ENCODE measurements at places on chromosomes 4 and X.

GRCh38 chrX:69031971-69032391, 133.3 kb downstream of the PJA1 start:
- DNase-seq: no peak

DNA sequence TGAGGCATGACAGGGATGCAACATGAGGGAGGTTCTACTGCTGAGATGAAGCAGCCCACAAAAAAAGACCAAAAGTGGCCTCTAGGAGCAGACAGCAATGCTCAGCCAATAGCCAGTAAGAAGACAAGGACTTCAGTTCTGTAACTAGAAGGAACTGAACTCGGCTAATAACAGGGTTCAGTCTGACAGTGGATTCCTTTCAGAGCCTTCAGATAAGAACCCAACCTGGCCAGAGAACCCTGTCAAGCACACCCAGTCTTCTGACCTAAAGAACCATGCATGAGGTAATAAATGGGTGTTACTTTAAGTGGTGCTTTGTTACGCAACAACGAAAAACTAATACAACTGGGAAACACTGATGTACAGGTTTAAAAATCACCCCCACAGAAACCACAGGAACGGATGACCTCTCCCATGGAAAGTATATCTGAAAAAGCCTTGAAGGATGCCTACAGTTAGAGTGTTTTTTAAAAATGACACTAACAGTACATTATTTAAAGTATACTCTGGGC, 94.6 kb downstream of the PAPSS1 start:
- no peak for DNase-seq

DNA sequence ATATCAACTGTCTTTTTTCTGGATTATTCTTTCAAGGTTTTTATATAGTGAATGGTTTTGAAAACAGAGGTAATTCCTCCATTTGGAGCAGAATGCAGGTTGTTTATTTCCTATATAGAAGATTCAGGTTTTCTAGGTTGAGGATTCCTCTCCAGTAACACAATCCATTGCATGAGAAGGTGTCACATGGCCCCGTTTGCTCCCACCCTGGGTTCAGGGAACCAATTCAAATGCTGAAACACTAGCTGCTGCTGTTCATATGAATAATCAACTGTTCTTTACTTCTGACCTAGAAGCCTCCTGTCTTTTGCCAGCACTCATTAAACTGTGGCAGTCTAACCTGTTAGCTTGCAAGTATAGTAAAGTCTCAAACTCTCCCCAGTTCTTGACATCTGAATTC, 1316.9 kb upstream of the TENM3 start:
- DNase-seq: no peak

DNA sequence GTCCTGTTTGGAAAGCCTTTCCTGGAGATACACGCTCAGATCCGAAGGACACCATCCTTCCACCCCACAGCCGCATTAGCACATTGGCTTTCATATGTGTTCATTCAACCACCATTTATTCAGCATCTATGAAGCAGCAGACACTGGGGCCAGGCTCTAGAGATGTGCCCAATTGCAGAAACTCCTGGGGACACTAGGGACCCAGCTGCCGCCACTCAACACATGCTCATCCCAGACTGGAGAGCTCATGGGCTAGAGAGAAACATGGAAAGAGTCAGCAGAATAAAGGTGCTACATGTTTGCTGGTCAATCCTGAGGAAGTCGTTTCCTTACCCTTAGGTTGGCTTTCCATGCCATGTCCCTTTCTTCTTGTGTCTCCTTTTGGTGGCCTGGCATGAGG, 7.6 kb downstream of the CTAG1A start:
- no peak for DNase-seq

DNA sequence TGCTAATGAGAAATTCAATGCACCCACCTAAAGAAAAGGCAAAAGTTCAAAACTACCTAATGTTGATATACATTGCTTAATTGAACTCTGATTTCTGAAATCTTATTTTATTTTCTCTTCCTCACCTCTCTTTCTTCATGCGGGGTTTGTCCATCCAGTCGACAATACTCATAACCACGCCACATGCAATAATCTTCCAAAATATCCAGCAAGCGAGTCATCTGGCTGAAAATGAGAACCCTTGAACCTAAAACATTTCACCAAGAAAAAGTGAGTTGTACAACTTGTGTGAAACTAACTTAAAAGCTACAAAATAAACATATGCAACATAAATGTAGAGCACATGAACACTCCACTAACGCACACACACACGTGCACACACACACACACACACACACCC, 26.7 kb downstream of the SMARCA1 start:
- no peak for DNase-seq

GRCh38 chr4:7124689-7125442, 57.0 kb upstream of the GRPEL1 start:
- peak; percentile 58 for DNase-seq

DNA sequence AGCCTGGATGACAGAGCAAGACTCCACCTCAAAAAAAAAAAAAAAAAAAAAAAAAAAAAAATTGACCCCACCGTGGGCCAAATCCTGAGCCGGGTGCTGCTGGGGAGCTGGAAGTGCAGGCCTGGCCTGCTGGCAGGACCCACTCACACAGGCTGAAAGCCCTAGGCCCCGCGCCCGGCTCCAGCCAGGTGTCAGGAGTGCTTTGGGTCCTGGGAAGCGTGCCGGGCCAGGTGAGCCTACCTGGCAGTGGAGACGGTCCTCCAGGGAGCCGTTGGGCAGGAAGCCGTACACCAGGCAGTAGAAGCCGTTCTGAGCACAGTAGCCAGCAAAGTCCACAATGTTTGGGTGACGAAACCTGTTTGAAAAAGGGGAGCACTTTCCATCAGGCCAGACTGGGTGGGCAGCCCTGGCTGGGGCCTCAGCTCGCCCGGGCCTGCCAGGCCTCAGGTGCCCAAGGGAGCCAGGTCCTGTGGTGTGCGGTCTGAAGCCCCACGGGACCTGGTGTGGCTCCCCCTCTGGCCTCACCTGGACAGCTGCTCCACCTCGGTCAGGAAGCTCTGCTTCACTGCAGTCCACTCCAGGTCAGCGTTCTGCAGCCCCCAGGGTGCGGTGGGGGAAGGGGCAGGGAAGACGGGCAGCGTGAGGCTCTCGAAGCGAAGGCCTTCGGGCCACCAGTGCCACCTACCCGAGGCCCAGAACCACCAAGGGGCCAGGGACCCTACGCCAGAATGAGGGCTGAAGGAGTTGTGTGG, 1.8 kb downstream of the IRAK1 start:
- no peak for DNase-seq

DNA sequence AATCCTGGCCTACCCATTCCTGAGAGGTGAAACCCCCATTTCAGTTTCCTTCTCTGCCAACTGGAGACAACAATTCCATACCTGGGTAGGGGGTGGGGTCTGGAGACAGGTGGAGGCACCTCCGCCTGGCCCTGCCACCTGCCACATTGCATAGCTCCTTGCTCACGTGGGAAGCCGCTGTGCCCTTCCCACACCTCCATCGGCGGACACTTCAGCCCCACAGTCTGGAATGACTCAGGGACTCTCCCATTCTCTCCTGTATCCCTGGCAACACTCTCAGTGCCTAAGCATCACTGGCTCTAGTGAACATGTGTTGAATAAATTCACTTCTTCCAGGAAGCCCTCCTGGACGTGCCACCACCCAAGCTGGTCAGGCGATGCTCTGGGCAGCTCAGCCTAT, 21.7 kb downstream of the PPP2R2C start:
- no peak for DNase-seq

- DNase-seq: no peak
Observed at GRCh38 chr4:48194971-48195370, 60.9 kb upstream of the TXK start.

DNA sequence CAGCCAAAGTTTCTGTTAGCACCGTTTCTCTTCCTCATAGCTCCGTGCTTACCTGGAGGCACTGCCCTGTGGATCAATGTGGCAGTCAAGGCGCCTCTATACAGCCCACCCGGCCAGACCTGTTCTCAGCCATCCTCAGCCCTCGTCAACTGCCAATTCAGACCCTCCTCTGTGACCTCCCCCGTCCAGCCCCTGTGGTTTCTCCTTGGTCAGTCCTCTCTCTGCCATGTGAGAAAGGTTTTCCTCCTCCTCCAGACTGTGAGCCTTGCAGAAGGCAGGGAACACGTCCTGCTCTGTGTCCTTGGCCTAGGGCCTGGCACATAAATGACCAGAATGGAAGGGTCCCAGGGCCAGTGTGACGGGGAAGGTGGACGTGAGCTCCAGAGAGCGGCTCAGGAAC, 174.6 kb upstream of the PSAPL1 start:
- DNase-seq: no peak

DNA sequence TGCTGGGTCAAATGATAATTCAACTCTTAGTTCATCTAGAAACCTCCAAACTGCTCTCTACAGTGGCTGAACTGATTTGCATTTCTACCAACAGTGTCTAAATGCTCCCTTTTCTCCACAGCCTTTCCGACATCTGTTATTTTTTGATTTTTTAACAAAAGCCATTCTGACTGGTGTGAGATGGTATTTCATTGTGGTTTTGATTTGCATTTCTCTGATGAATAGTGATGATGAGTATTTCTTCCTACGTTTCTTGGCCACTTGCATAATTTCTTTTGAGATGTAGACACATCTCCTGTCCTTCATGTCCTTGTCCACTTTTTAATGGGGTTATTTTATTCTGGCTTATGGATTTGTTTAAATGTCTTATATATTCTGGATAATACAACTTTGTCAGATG, 298.2 kb upstream of the ARSJ start:
- no peak for DNase-seq

- no peak for DNase-seq
Observed at GRCh38 chr4:182893047-182893446, 24.1 kb downstream of the DCTD start.

- no peak for DNase-seq
Observed at GRCh38 chr4:7390906-7391636, 43.7 kb downstream of the PSAPL1 start.

GRCh38 chr4:145098675-145099037, 545 bp downstream of the ABCE1 start:
- DNase-seq: peak; percentile 71

DNA sequence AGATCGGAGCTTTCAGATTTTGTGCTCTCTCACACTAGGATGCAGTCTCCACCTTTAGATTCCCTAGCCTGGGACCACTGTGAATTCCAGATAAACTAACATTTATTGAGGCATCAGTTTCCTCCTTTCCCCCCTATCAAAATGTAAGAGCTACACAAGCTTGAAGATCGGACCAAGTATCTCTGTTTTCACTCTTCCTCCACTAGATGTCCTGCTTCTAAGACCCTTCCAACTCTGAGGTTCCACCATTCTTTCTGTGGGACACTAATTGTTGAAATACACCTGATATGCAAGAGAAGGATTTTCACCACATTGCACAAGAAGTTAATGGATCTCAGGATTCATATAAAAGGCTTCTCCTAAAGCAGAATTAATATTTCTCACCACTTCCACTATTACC, 43.0 kb upstream of the PHOX2B start:
- no peak for DNase-seq

DNA sequence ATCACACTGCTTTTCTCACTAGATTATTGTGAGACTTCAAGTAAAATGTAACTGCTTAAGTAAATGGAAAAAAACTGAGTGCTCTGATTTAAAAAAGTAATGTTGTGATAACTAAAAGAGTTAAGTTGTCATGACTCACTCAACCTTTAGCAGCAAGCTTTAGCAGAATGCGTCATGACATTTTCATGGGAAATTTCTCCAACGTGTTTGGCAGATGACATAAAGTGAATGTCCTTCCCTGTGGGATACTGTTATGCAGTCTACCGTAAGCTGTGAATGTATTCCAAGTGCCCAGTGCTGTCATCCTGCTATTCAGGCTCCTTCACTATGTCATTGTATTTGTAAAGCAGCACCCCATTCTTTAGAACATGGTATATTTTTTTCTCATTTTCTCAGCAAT, 136.2 kb downstream of the CPXCR1 start:
- no peak for DNase-seq

DNA sequence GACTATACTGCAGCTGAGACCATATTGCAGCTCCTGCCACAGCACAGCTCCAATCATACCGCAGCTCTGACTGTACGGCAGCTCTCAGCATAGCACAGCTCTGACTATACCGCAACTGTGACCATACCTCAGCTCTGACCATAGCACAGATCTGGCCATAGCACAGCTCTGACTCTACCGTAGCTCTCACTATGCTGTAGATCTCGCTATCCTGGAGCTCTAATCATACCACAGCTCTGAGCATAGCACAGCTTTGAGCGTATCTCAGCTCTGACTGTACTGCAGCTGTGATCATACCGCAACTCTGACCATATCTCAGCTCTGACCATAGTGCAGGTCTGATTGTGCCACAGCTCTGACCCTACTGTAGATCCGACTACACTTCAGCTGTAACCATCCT, 139.2 kb downstream of the ASMT start:
- DNase-seq: no peak

- DNase-seq: no peak
Observed at GRCh38 chr4:186958726-186959350, 235.2 kb upstream of the FAT1 start.
